ENCODE measurements at places on chromosomes 1 and 21.
A peak's percentile ranks its signal among the peaks of the same experiment; 100 is the strongest.

DNA sequence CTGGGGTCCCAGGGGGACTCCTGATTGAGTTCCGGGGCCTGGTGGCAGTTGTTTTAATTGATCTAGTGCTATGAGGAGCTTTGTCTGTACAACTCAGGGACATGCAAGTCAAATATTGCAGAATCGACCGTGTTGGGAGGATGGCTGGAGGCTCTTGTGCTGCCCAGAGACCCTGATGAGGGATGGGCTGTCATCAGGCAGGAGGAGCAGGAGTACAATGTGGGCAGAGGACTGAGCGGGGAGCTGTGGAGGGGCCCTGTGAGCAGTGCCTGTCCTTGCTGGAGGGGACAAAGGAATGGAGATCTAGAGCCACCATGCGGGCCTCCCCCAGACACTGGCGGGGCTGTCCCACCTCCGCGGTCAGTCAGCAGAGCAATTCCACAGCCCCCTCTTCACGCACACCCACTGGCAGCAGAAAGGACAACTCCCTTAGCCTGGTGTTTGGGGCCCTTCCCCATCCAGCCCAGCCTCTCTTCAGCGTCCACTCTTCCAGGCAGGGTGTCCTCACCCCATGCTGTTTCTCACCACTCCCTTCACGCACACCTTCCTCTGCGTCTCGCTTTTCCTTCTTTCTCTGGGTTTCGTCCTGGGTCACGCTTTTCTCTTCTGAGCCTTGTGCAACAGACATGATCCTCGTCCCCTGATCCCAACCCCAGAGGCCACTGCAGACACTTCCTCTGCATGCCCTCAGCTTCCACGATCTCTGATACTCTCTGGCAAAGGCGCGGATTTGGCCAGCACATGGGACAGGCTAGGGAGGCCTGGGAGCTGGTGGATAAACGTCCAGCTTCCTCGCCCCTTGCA, 122.6 kb downstream of the GRIK3 start:
- DNase-seq: no peak

GRCh38 chr21:31503939-31504338, 155.6 kb upstream of the SOD1 start:
- no peak for DNase-seq

GRCh38 chr21:36325373-36326010, 5.5 kb downstream of the MORC3 start:
- peak; percentile 16 for DNase-seq

- no peak for DNase-seq
Measured at GRCh38 chr1:81156887-81157286, 643.8 kb upstream of the ADGRL2 start.

- DNase-seq: peak; percentile 32
Measured at GRCh38 chr1:101025283-101025656, 314 bp downstream of the DPH5 start.

DNA sequence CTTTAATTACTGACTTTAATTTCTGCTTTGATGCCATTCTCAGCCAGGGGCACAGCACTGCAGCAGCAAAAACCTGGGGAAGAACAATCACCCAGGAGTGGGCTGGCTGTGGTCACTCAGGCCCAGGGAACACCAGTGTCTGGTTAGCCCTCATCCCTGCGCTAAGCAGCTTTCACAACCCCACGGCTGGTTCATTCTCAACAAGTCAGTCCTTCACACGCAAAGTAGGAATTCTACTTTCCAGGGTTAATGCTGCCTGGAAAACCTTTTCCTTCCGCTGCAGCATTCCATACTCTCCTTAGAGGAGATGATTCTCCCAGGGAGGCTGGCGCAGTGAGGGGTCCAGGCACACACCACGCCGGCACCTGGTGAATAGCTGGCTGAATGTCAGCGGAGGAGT, 24.3 kb upstream of the KCNE1 start:
- DNase-seq: peak; percentile 55

- no peak for DNase-seq
Measured at GRCh38 chr1:47579809-47580208, 142.0 kb downstream of the FOXD2 start.

DNA sequence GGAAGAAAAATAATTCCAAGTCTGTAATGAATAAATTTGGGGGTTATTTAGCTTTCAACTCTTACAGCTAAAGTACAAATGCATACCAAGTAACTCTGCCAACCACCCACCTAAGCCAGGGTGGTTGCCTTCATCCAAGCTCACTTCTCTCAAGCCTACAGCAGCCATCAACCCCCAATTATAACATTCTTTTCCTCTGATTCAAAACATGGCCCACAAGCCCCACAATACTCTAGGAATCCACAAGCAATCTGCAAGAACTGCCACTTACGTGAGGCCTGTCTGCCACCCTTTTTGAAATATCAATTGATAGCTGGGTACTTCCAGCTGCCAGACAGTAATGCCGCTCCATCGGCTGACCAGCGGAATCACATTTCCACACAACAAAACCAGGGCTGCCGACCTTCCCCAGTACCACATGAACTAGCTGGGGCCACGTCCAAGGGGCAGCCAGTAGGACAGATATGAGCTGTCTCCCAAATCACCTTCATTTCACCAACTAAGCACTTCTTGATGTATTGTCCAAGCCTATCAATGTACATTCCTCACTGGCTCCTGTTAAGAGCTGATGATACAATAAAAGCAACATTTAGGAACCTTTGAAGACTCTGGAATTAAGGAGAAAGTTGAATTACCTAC, 3.2 kb downstream of the LBR start:
- DNase-seq: peak; percentile 81

GRCh38 chr21:15160136-15160535, 95.3 kb upstream of the NRIP1 start:
- DNase-seq: no peak

GRCh38 chr1:31575369-31576140, 760 bp upstream of the TINAGL1 start:
- no peak for DNase-seq

GRCh38 chr1:9478021-9478420, 61.2 kb upstream of the SLC25A33 start:
- no peak for DNase-seq

DNA sequence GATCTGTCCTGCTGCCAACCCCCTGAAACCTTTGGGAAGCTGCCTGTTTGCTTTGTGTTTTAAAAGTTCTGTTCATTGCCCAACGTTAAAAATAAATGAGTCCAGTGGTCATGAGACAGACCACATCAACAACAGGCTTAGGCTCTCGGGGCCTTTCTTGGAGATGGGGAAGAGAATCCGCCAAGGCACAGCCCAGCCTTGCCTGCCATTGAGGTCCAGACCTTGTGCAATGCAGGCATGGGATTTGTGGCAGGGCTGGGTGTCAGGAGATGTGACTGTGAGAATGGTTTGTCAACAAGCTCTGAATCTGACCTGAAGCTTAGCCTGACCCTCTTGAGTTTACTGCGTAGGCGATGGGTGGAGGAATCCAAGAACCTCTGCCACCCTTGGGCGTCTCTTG, 4.2 kb downstream of the SPSB1 start:
- DNase-seq: no peak

DNA sequence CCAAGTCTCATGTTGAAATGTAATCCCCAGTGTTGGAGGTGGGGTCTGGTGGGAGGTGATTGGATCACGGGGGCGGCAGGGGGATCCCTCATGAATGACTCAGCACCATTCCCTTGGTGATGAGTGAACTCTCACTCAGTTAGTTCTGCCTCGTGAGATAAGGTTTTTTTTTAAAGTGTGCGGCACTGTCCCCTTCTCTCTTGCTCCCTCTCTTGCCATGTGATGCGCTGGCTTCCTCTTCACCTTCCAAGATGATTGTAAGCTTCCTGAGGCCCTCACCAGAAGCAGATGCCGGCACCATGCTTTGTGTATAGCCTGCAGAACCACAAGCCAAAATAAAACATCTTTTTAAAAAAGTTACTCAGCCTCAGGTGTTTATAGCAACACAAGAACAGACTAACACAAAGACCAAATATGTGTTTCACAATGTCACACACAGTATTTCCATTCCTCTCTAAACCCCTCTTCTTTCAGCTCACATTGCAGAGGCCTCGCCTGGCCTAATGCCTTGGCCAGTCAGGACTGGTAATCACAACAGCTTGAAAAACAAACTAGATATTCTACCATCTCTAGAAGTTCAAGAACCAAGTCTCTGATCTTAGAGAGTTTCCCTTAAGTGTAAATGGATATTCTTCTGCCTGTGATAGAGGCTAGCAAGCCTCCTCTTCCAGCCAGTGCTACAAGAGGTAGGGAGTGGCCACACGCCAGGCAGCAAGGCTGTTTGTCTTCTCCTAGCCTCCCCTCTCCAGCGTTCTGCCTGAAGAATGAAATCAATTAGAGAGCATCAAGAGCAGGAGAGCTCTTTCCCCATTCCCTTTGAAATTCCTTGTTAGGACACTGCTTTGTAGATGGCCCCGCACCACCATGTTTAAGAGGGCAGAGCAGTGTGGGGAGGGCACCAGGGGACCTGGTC, 19.6 kb upstream of the RAP1A start:
- no peak for DNase-seq

GRCh38 chr1:226938903-226939437, 1.1 kb upstream of the COQ8A start:
- peak; percentile 24 for DNase-seq

All from fibroblast of skin of back (primary cell).